Left hindlimb (tissue), 1 donor: ENCODE measurements at places on chromosomes 11 and 22.

- no peak for DNase-seq
Measured at GRCh38 chr11:74636630-74637184, 44.3 kb downstream of the POLD3 start.

DNA sequence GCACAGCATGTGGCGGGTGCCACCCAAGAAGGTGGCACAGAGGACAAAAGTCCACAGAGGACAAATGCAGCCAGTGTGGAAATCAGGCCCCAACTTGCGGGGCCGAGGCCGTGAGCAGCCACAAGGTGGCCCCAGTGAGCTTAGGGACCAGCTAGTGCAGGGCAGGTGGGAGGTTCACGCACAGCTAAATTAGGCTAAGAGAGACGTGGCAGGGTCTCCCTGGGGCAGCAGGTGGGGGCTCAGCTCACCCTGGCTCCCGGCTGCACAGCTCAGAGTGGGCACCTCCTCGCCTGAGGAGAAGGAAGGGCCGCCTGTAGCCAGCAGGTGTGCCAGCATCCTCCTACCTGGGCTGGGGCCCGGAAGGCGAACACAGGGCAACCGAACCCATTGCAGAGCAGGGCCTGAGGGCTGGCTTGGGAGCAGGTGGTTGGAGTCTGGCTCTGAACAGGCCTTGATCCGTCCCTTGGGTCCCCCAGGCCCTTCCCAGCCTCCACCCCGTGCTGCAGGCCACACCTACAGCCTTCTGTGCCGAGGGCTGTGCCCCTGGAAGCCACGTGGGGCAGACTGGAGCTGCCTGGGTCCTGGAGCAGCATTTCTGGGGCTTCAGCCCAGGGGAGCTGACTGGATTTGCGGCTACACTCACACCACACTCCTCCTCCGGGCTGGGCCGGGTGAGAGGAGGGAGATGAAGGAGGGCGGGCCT, 26.1 kb upstream of the CELSR1 start:
- peak; percentile 71 for DNase-seq

- no peak for DNase-seq
Measured at GRCh38 chr11:122304306-122304705, 188.3 kb upstream of the BLID start.

DNA sequence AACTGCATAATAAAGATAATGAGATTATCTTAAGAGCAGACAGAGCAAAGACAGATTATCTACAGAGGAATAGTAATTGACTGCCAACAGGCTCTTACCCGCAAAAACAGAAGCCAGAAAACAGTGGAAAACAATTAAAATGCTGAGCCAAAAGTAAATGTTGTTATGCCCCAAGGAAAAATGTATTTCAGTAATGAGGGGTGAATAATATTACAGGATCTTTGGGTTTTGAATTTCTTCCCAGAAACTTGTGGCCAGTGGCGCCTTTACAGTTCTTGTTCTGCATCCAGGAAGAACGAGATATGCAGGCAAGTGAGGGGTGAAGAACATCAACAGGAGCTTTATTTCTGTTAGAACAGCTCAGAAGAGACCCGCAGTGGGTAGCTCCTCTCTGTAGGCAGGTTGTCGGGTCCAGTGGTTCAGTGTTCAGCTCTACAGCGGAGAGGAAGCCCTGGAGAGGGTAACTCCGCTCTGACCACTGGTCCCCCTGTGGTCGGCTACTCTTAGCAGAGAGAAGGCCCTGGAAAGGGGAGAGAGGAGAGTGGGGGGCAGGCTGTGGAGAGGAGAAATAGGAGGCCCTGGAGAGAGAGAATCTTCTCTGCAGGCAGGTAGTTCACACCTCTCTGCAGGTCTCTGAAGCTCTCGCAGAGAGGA, 51.8 kb upstream of the SC5D start:
- DNase-seq = no peak

GRCh38 chr11:71218789-71219499, 33.4 kb downstream of the SHANK2 start:
- DNase-seq = no peak

GRCh38 chr11:100942016-100942415, 187.6 kb downstream of the PGR start:
- peak; percentile 38 for DNase-seq

DNA sequence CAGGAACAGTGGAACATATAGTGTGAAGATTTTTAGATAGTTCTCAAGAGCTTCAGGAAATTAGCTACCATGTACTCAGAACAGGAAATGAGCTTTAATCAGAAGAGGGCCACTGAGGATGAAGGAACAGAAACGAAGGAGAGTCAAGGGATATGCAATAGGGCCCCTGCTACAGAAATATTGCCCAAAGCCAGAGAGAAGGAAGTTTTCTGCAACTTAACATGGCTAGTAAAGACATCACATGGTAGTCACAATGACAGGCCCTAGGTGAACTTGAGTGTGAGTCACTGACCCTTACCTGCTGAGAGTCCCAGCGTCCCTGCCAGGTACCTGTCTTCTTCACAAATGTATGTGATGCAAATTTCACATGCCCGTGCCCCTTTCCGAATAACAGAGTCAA, 25.2 kb upstream of the CARD16 start:
- no peak for DNase-seq

DNA sequence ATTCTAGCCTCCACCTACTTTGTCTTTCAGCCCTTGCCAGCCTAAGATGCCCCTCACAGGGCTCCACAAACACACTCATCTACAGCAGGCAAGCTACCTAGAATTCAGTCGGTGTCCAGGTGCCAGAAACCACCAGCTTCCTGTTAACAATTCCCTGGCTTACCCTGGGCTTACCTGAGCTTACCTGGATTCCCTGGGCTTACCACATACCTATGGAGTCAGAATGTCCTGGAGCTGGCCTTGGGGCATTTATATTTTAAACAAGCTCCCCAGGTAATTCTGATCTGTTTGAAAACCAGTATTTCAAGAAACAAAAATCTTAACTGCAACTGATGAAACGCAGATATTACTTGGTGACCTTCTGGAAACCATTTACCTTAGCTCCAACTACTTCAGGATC, 123.6 kb downstream of the SLC1A2 start:
- no peak for DNase-seq

- no peak for DNase-seq
Measured at GRCh38 chr11:19938169-19938856, 222.0 kb downstream of the DBX1 start.

DNA sequence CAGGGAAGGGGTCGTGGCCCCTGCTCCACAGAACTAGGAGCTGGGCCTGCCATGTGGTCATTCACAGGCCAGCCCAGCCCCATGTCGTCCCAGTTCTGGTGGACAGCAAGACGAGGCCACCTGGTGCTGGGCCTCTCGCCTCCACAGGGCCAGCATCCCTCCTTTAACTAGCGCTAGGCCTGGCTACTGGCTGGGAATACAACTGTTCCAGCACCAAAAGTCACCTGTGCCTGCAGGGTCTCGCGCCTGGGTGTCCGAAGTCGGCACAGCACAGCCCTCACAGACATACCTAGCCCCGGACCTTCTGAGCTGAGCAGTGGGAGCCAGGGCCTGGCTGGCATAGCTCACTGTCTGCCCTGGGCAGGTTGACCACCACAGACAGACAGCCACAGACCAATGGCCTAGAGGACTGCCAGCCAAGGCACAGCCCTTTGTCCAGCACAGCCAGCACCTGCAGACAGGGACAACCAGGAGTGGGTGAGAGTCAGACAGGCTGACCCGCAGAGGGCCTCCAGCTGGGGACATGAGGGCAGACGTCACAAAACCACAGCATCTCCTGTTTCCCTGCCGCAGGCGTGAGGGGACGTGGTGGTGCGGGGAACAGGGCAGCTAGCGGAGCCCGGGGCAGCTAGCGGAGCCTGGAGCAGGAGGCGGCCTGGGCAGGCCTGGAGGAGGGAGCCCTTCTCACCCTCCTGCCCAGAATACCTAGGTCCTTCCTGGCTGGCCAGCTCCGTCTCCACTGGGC, 27.2 kb upstream of the TH start:
- DNase-seq = no peak

- no peak for DNase-seq
Measured at GRCh38 chr11:47225552-47226400, 11.0 kb downstream of the DDB2 start.
